ENCODE measurements at places on chromosomes 3 and 15. TPM values are rescaled to one million over a fixed set of nuclear protein-coding genes. Genes with fewer than 3 reads are reported as not detected.

The NAALADL2 gene
- total RNA-seq = 0.70 TPM

The MYRIP gene
- not detected for total RNA-seq

The GOLGA8N gene
- total RNA-seq = 1.4 TPM

DNA sequence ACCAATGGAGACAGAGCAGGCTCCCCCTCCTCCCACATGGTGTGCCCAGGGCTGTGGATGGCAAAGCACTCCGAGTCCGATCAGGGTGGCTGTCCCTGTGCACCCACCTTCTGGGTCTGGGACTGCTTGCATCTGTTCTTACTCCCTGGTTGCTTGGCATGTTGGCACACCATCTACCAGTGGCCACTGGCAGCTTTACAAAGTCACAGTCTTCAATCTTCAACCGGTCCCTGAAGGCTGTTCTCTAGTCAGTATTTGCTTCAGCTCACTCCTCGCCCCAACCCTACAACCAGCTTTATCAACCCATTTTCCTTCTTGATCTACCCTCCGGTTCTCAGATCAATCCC, 14.8 kb downstream of the HOMER2 start:
- DNase-seq = no peak

The KLHL40 gene
- not detected for total RNA-seq

- no peak for DNase-seq
Observed at GRCh38 chr15:82731527-82731926, 21.9 kb upstream of the AP3B2 start.

DNA sequence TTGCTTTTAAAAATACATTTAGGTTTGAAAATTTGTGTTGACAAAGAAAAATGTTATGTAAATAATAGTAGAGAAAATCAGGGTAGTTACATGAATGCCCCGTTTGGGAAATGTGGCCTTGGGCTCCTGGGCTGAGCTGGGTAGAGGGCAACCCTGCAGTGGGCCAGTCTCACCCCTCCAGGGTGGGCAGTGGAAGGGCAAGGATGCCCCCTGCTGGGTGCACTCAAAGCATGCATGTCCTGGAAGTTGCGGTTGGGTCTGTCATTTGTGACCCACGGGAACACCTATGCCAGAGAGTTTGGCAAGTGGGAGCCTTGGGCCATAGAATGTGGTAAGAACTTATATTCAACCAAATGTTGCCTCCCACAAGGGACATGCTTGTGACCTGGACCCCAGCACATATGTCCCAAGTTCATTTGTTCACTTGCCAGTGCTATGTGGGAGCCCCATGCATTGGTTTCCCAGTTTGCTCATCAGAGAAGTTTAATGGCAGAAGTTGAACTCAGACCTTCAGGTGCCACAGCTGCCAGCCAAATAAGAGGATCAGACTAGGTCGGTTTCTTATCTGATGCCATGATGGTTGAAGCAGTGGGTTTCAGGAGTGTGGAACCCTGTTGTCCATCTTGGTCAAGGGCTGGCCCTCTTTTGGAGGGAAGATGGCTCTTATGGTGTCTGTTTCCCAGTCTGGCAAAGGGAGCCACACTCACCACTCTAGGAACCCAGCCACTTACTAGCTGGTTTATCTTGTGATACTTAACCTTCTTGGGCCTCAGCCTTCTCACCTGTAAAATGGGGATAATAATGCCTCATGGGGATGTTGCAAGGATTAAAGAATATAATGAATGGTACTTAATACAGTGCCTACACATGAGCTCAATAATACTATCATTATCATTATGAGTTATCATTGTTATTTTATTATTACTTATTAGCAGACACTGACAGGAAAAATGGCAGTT, 2.5 kb upstream of the PLCB2 start:
- peak; percentile 60 for DNase-seq

DNA sequence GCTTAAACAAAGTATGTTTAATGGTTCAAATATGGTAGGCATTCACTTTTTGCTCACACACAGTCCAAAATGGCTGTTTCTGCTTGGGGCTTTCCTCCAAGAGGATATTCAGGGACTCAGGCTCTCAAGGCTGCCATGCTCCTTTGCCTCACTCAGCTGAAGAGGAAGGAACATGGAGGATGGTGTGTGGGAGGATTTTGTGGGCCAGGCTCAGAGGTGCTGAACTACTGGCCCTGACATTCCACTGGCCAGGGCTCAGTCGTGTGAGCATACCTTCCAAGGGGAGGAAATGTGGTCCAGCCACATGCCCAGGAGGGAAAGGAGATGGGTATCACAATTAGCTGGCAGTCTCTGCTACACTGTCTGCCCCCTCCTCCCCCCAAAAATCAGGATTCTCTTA, 8.7 kb downstream of the PXYLP1 start:
- no peak for DNase-seq

Data from OCI-LY7 (cell line).